Smooth muscle cell of the coronary artery (primary cell): ENCODE measurements at places on chromosomes 7 and 10. TPM values are rescaled to one million over a fixed set of nuclear protein-coding genes. Genes with fewer than 3 reads are reported as not detected.

ARMC10 gene
- total RNA-seq, result 25.2 and 35.1 TPM in 2 replicates

DNAJC1 gene
- 46.5 and 57.3 TPM in 2 replicates for total RNA-seq

ELMO1 gene
- 0.15 and 3.2 TPM in 2 replicates for total RNA-seq

OR2F1 gene
- not detected in 2 replicates for total RNA-seq

A1CF gene
- total RNA-seq, result not detected in 2 replicates

SOSTDC1 gene
- not detected in 2 replicates for total RNA-seq

AKR1D1 gene
- total RNA-seq, result not detected in 2 replicates

PDZD7 gene
- 2.0 and 2.7 TPM in 2 replicates for total RNA-seq

IQUB gene
- 0.30 and 0.35 TPM in 2 replicates for total RNA-seq

UTF1 gene
- not detected in 2 replicates for total RNA-seq

EPHA1 gene
- total RNA-seq, result not detected in 2 replicates

LIPF gene
- total RNA-seq, result not detected in 2 replicates

TAS2R41 gene
- not detected in 2 replicates for total RNA-seq

PCGF6 gene
- total RNA-seq, result 8.0 and 9.8 TPM in 2 replicates

INHBA gene
- 14.9 and 129 TPM in 2 replicates for total RNA-seq

PRTFDC1 gene
- total RNA-seq, result 12.6 and 40.1 TPM in 2 replicates

ZPBP gene
- total RNA-seq, result not detected in 2 replicates

MSMB gene
- total RNA-seq, result not detected in 2 replicates
